T1000 (cell line): ENCODE measurements at places on chromosomes 12 and 14.

- DNase-seq, result no peak
Measured at GRCh38 chr14:30796707-30797106, 77.7 kb upstream of the COCH start.

DNA sequence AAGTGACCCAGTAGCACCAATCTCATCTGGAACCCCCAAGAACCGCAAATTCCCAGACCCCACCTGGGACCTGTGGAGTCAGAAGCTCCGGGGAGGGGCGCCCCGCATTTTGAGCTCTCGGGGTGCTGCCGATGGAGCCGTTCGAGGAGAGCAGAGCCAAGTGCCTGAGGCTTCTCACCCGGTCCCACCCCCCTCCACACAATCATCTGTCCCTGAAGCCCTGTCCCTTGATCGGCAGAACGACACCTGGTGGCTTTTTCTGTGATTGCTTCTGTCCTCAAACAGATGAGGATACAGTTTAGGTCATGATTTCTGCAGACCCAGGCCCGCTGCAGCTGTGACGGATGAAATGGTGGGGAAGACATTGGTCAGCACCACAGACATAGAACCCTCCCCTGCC lies 74.7 kb downstream of the NOC4L start:
- no peak for DNase-seq

DNA sequence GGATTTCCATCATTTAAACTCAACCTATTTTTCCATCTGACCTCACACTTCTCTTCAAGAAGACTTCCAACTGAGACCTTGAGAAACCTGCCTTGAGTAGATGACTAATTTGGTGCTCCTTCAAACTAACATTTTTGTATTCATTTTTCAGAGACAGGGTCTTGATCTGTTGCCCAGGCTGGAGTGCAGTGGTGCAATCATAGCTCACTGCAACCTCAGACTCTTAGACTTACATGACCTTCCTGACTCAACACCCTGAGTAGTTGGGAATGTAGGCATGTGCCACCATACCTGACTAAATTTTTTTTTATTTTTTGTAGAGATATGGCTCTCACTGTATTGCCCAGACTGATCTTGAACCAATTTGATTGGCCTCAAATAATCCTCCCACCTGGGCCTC lies 389.9 kb downstream of the PDZRN4 start:
- no peak for DNase-seq

DNA sequence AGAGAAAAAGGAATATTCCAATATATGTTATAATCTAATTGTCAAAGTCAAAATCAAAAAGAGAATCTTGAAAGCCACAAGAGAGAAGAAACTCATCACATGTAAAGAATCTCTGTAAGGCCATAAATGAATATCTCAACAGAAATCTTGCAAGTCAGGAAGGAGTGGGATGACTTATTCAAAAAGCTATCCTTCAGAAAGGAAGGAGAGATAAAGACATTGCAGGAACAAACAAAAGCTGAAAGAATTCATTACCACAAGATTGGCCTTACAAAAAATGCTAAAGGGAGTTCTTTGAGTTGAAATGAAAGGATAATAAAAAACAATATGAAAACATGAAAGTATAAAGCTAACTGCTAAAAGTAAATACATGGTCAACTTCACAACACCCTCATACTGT lies 286.8 kb downstream of the LRIG3 start:
- DNase-seq, result no peak

- no peak for DNase-seq
Measured at GRCh38 chr12:45598336-45598735, 131.2 kb upstream of the ARID2 start.

- DNase-seq, result no peak
Measured at GRCh38 chr12:13258197-13258596, 61.7 kb downstream of the EMP1 start.

DNA sequence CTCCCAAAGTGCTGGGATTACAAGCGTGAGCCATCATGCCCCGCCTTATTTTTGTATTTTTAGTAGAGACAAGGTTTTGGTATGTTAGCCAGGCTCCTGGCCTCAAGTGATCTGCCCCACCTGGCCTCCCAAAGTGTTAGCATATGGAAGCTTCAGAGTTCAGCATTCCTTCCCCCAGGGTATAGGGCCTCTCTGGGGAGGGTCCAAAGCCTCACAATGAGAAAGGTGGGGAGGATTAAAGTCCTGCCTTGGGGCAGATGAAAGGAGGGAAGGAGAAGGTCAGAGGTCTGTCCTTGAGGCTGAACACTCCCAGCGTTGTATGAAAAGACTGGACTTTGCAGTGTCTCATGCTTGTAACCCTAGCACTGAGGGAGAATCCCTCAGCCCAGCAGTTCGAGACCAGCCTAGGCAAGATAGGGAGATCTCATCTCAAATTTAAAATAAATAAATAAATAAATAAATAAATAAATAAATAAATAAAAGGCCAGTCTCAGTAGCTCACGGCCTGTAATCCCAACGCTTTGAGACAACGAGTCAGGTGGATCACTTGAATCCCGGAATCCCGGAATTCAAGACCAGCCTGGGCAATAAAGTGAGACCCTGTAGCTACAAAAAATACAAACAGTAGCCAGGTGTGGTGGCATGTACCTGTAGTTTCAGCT lies 22.0 kb upstream of the RCOR1 start:
- DNase-seq, result no peak

DNA sequence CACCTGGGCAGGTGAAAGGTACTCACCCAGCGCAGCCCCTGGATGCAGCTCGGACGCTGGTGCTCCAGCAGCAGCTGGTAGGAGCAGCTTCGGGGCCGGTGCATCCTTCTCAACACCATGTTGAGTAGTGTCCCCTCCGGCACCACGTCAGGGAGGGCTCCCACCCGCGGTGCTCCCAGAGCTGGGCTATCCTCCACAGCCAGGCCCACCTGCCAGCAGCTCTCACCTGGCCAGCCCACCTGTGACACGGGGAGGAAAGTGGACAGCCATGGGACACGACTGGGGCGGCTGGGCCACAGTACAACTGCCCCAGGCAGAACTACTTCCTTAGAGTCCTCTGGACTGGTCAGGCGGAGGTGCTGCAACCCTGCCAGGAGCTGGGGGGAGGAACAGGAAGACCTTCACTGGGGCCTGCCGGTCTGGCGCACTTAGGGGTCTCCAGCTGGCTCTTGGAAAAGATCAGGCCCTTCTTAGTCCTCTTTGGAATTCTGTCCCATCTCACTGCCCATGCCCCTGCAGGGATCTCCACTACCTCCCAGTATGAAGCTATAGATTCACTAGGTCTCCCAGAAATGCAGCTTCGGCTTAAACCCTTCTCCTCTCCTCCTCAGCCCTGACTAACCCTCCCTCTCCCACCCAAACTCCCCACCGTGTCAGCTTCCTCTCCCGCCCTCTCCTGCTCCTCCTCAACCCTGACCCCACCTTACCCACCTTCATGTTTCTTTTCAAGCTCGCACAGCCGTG lies 668 bp downstream of the RAPGEF3 start:
- DNase-seq, result no peak

DNA sequence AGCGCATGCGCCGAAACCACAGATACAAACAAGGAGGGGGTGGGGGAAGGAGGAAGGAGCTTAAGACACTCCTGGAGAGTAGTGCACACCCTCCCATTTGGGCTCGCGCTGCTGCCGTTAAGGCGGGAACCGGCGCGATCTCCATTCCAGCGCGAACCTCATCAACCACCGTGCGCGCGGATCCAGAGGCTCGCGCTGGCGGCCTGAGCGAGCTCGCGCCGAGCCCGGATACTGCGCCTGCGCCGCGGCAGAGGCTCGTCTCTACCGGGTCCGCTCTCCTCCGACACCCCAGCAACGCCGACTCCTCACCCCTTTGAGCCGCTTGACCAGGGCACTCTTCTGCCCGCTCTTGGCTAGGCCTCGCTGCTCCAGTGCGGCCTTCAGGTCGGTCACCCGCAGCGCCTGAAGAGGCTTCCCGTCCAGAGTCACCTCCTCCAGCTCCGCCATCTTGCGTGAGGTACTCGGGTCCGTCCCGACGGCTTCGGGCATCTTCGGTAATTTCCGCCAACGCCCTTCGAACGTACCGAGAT lies at the start of gene ACIN1:
Gene ACIN1 (minus strand): TSS at position 471 of the 530 bp plus-strand sequence. CDS start 24 bp downstream, at position 447.
- DNase-seq, result no peak

DNA sequence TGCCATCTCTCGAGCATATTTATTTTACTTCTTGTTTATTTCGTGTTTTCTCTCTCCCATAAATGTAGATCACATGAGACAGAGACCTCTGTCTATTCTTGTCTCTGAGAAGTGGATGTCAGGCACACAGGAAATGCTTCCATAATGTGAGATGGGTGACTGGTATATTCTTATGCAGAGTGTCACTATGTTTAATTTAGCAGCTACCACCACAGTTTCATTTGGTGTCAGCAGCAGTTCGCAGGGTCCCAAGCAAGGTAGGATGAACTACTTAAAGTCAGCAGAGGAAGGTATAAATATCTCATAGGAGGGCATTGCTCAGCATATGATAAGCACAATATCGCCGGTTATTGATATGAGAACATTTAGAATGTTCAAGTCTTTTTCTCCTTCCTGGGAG lies 180.9 kb upstream of the CNTN1 start:
- no peak for DNase-seq

DNA sequence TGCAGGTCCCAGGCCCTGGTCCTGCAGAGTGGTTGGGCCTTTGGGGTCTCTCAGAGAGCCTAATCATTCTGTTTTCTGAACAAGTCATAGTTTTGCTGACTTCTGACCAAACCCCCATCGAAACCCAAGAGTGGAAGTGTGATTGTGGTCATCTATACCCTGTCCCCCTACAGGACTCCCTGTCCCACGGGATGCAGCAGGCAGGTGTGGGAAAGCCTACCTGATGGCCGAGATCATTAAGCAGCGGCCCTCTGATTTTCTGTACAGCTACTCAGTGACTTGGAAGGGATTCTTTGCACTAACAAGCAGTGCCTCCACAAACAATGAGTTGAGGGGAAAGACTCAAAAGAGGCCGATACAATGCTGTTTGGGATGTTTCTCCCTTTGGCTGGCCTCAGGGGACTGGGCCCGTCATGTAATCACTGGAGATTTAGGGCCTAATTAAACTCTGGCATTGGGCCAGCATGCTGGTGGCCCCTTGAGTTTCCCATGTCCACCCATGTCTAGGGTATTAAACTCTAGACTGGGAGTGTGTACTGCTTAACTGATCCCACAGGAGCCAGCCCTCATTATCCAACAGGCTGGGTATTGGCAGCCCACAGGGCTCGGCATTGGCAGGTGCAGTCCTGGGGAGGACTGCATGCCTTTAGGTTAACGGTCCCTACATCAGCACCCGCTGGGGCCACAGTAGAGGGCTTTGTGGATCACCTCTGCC lies 192.8 kb downstream of the ZFP36L1 start:
- no peak for DNase-seq

- no peak for DNase-seq
Measured at GRCh38 chr14:45897439-45897838, 644.4 kb upstream of the MIS18BP1 start.

GRCh38 chr12:56358836-56359532 lies 923 bp downstream of the STAT2 start:
- DNase-seq, result no peak

- no peak for DNase-seq
Measured at GRCh38 chr12:59716043-59716442, 120.2 kb downstream of the SLC16A7 start.

- no peak for DNase-seq
Measured at GRCh38 chr14:73503648-73504047, 12.9 kb downstream of the RIOX1 start.

DNA sequence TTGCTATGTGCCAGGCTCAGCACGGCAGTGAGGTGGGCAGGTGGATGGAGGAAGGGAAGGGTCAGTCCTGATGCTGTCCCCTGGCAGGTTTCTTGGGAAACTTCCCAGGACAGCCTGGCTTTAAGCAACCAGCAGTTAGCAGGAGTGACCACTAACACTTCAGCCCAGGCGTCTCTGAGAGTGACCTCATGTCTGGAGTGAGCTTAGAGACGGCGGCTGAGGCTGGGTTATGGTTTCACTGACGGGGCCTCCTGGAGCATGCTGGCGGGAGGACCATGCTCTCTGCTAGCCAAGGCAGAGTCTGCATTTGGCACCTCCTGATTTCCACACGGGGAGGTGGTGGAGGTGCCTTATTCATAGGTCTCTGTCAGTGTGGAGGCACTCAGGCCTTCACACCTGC lies 2.5 kb downstream of the HHIPL1 start:
- DNase-seq, result no peak

DNA sequence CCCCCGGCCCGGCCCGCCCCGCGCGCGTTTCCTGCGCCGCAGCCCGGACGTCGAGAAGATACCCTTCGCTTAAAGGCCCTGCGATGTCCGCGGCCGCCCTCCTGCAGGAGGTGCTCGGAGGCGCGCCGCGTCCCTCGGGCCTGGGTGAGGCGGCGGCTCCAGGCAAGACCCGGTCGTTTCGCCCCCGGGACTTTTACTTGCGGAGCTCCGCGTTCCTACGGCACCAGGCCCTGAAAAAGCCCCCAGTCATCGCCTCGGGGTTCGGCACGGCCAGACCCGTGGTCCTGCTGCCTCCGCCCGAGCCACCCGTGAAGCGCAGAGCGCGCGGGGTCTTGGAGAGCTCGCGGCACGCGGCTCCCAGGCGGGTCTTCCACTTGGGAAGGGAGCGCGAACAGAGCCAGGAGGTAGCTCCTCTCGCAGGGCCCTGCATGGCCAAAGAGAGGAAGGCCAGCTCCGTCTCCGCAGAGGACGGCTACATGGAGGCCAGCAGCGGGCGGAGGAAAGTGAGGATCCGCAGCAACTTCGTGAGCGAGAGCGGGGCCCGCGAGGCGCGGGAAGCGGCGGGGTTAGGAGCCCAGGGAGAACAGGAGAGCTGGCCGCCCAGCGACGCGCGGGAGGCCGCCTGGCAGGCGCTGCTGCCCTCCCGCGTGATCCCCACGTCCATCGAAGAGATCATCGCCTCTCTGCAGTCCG lies 26.9 kb downstream of the TTC6 start:
- no peak for DNase-seq

- DNase-seq, result no peak
Measured at GRCh38 chr12:109473006-109473405, 4.1 kb downstream of the KCTD10 start.

DNA sequence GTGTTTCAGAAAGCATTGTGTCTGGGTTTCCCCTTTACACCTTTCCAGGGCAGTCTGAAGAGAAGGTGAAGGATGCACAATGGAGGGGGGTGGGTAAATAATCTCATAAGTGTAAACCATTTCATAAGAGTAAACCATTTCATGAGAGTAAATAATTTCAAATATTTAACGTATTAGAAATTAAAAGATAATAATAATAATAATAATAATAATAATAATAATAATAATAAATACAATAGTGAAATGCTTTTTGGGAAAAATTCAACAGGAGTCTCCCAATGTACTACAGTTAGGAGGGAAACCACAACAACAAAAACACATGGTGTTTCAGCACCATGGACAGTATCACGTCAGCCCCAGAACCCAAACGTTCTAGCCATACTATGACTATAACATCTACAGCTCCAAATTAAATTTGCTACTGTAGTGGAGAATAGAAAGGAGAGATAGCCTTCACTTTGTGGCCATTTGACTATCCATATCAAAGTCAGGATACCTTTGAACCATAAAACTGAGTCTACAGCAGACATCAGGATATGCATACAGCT lies 691.8 kb downstream of the BCL11B start:
- no peak for DNase-seq

- no peak for DNase-seq
Measured at GRCh38 chr14:70289138-70289537, 70.3 kb downstream of the COX16 start.

- no peak for DNase-seq
Measured at GRCh38 chr12:97801471-97802059, 339.0 kb downstream of the RMST start.

- no peak for DNase-seq
Measured at GRCh38 chr14:77582511-77582910, 33.9 kb downstream of the SPTLC2 start.

- no peak for DNase-seq
Measured at GRCh38 chr14:70139384-70139783, 49.4 kb downstream of the SLC8A3 start.
